T1000 (cell line): ENCODE measurements at places on chromosomes 12 and 14.

DNA sequence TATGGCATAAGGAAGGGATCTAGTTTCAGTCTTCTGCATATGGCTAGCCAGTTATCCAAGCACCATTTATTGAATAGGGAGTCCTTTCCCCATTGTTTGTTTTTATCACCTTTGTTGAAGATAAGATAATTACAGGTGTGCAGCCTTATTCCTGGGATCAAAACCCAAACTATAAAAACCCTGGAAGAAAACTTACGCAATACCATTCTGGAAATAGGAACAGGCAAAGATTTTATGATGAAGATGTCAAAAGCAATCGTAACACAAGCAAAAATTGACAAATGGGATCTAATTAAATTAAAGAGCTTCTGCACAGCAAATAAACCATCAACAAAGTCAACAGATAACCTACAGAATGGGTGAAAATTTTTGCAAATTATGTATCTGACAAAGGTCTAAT lies 128.5 kb upstream of the DCN start:
- DNase-seq, result no peak

GRCh38 chr14:92635031-92635430 lies 113.4 kb downstream of the LGMN start:
- no peak for DNase-seq

- no peak for DNase-seq
These were observed 74.6 kb downstream of the CHGA start for GRCh38 chr14:92997343-92998061.

DNA sequence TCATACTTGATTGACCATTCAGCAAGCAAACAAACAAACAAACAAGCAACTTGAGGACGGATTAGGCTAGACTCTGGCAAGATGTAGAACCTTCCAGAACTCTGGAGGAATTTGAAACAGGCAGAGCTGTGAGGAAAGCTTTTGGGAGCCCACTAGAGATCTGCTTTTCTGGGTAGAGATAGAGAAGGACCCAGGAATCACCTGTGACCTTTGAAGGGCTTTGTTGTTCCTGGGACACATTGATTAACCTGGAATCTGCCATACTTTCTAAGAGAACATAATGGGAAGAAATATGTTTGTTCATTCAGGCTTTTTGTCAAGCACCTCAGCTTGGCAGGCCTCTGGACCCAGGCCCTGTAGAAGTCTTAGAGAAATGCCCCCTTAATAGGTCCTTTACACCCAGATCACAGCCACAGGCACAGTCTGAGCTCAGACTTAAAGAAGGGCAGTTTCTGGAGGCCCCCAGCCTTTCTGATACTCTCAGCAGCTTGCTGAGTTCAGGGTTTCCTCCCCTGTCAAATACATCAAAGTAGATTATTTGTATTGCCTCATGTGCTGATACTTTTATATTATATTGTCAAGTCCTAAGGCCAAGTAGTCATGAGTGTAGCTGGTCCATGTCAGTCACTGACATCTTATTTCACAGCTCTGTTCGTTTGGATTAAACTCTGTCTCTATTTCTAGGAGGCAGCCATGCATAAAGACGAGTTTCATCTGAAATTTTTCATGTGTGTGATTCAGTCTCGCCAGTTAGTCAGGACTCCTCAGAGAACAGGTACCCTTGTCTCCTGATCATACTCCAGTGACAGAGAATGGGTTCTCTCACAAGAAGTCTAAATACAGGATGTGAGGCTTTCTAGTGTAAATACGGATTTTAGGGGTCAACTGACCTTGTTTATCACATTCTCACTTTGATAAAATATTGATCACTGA lies 1.1 kb upstream of the SENP1 start:
- no peak for DNase-seq

DNA sequence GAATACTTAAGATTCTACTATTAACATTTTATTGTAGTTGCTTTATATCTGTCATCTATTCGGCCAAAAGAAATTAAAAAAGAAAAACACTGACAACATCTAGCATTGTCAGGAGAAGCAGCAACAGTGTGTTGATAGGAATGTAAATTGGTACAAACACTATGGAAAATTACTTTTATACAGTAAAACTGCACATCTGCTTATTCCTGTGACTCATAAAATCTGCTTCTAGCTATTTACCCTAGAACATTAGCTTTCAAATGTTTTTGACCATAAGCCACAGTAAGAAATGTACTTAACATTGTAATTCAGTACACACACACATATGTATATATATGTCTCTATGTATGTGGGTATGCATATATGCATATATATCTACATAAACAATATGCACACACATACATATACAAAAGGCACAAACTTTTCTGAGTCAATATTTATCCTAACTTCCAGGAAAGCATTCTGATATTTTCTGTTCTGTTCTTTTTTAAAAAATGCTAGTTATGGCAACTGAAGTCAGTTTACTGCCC lies 278.9 kb upstream of the GARIN2 start:
- DNase-seq, result no peak

- no peak for DNase-seq
These were observed 157.4 kb upstream of the HMGA2 start for GRCh38 chr12:65666876-65667275.

GRCh38 chr12:6461401-6462233 lies 8.9 kb downstream of the VAMP1 start:
- DNase-seq, result no peak
